T1000 (cell line): ENCODE measurements at places on chromosomes 3 and 15.

DNA sequence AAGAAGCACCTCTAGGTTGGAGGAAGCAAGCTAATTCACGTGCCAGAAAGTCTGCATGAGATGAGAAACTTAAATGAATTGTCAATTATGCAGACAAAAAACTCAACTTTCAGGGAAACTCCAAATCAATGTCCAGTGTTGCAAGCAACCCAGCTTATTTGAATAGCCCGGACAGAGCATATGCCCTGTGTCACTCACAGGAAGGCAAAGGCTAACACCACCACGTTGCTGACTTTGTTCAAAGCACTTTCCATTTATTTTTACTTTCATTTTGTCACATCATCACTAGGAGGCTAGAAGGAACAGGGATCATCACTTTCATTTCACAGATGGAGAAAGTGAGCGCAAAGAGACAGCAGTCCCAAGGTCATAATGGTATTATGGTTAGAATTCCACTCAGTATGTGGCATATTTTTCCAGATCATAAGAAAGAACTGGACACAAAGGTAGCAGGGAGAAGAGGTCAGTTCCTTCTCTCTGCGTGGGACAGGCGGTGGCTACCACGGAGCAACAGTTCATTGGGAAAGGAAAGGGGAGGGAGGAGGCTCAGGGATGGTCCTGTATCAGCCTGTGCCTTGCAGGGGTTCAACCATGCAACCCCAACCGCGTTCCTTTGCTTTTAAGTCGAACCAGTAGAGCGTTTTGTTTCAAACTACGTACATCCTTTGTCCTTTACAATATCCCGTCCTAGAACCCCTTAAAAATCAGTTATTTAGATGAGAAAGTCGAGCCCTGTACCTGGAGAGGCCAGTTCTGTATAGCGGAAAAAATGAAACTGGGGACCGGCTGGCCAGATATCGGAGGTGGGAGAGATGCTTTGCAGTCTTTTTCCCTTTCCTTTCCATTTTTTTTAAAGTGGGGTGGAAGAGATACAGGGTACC, 1.1 kb downstream of the HEG1 start:
- no peak for DNase-seq

DNA sequence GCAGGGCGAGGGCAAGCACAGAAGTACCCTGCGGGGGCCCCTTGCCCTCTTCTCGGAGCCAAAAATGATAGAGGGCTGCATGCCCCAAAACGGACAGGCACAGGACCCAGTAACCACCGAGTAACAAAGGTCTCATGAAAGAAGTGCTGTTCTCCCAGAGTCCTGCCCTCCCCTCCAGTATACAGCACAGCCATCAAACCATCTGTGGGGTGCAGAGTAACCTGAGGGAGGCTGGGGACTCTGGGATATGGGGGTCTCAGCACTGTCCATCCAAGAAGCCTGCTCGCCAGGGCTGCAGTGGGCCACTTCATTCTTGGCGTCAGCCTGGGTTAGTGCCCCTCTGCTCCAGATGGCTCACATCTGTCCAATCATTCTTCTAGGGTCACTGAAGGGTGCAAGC, 6.1 kb downstream of the ULK3 start:
- no peak for DNase-seq

- DNase-seq, result no peak
Observed at GRCh38 chr3:197001972-197002700, 27.5 kb downstream of the MELTF start.

- DNase-seq, result no peak
Observed at GRCh38 chr3:133037436-133037835, 755 bp upstream of the TMEM108 start.

GRCh38 chr15:94970802-94971201, 739.4 kb downstream of the MCTP2 start:
- DNase-seq, result no peak
